Effector memory CD8-positive, alpha-beta T cell (primary cell): ENCODE measurements at places on chromosomes 16 and 17.

GRCh38 chr17:8192070-8192815 lies 2.3 kb upstream of the BORCS6 start:
- DNase-seq: no peak

- DNase-seq: no peak
Observed at GRCh38 chr17:1035546-1036170, 38.7 kb downstream of the TIMM22 start.

GRCh38 chr16:66093191-66093590 lies 273.3 kb upstream of the CDH5 start:
- no peak for DNase-seq

DNA sequence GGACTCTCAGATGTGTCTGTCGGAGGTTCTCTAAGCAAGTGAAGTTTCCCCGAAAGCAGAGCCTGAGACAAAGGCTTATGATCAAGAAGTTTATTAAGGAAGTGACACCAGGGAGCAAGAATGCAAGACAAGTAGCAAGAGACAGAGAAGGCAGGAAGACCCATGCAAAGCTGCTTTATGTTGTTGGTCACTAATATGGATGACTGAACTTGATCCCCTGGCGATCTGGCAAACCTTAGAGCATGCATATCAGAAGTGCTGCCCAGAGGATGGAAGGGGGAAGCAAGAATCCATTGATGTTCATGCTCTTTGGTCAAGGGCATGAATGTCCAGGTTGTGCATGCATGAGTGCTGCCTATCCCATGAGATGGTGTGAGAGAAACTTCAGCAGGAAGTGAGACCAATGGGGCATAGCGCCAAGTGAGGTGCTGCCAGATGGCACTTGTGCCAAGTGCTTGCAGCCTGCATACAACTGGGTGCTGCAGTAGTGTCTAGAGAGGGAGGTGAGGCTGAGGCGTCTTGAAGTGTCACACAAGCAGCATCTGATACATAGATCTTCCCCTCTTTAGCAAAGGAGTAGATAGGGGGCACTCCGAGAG lies 176.5 kb downstream of the SALL1 start:
- no peak for DNase-seq

DNA sequence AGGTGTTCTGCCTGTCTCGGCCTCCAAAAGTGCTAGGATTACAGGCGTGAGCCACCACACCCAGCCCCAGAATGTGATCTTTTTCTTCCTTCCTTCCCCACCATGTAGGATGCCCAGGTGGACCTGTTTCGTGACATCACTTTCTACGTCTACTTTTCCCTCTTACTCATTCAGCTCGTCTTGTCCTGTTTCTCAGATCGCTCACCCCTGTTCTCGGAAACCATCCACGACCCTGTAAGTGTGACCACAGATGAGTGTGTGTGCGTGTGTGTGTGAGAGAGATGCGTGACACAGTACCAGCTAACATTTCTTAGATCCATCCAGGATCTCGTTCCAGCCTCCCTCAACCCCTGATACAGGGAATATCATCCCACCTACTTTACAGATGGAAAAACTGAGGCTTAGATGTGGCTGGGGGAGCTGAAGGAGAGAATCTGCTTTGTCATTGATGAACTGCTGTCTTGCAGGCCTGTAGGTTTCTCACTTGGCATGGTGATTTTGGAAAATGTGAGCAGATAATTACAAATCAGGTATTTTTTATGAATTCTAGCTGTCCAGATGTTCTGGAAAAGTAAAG lies 67.1 kb downstream of the ABCC1 start:
- DNase-seq: no peak

DNA sequence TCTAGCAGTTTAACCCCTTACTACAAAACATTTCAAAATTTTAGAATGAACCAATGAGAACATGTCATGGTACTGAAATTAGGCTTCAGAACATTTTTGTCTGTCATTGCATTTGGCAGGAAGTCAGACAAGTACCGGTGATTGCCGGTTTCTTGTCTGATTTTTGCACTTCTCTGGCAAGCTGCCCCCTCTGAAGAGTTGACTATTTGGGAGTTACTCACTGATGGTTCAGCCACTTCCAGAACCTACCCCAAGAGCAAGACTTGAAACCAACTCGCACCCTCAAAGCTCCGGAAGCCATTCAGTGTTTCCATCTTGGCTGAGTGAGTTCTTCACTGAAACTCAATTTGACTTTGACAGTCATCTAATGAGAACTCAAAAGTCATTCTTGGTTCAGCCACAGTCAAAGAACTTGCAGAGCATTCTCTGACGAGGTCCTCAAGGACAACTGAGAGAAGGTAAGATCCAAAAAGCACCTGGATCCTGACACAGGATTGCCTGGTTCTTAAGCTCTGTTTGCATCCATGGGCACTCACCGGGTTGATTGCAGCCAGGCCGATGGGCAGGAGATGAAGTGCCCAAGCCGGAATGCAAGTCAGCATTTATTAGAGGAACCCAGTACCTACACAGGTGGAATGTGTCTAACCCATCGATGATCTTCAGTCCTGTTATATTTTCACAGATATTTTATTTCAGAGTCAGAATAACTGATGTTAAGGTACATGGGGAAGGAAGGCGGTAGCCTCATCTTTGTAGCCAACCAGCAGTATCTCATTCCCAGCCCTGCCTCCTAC lies 93.6 kb downstream of the USP22 start:
- no peak for DNase-seq

DNA sequence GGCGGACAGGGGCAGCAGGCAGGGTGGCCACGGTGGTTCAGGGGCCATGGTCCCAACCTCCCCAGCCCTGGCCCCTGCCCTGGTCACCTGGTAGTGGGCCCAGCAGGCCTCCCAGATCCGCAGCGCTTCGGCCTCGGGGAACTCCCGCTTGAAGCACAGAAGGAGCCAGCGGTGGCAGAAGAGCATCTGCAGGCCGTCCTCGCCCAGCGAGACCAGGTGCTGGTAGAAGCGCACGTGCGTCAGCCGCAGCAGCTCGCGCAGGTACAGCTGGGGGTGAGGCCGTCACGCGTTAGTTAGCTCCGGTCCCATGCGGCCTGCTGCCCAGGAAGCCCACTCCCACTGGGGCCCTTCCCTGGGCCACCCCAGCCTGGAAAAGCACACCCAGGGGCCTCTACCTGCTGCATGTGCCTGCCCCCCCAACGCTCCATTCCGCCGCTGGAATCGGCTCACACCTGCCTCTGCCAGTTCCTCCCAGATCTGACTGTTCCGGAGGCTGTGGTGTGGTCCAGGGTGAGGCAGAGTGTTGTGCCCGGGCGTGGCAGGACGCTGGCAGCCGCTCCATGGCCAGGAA lies 90.8 kb downstream of the TBC1D16 start:
- DNase-seq: no peak

DNA sequence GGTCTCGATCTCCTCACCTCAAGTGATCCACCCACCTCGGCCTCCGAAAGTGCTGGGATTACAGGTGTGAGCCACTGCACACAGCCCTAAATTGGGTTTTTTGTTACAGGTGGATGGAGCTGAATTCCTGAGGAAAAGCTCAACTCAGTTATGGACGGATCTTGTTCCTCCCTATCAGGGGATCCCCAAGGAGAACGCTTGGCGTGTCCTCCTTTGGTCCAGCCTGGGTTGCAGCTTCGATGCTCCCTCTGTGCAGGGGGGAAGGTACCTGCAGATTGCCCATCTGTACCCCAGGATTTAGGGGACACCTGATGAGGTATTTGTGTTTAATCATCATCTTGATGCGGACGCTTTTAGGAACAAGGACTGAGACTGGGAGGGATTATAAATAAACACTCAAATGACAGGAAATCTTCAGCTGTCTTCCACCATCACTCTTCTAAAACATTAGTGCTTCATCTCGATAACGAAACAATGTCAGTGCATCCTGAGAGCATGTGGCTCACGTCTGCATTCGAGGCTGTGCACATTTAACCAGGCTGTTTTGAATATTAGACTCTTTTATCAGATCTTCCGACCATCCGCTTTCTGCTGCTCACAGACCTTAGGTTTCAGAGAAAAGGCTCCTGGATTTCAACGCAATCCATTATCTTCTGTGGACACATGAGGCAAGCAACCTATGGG lies 18.2 kb upstream of the MEIOB start:
- no peak for DNase-seq
